Activated CD8-positive, alpha-beta T cell treated with anti-CD3 and anti-CD28 coated beads for 36 hours (primary cell): ENCODE measurements at places on chromosomes 7 and 10.

DNA sequence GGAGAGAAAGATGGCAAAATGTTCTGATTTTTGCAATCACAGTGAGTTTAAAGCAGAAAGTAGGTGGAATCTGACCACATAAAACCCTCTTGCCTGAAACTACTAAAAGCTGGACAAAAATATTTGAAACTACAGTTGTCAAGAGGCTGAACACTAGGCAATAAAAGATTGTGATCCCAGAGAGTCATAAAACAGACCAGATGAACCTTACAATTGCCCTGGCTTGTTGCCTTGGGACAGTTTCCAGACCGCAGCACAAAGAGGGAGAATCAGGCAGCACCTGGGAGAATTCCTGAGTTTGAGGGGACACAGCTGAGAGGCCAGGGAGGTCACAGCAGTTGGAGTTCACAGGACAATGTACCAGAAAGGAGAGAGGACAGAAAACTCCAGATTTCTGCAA lies 107.3 kb upstream of the NANOS1 start:
- no peak for DNase-seq

DNA sequence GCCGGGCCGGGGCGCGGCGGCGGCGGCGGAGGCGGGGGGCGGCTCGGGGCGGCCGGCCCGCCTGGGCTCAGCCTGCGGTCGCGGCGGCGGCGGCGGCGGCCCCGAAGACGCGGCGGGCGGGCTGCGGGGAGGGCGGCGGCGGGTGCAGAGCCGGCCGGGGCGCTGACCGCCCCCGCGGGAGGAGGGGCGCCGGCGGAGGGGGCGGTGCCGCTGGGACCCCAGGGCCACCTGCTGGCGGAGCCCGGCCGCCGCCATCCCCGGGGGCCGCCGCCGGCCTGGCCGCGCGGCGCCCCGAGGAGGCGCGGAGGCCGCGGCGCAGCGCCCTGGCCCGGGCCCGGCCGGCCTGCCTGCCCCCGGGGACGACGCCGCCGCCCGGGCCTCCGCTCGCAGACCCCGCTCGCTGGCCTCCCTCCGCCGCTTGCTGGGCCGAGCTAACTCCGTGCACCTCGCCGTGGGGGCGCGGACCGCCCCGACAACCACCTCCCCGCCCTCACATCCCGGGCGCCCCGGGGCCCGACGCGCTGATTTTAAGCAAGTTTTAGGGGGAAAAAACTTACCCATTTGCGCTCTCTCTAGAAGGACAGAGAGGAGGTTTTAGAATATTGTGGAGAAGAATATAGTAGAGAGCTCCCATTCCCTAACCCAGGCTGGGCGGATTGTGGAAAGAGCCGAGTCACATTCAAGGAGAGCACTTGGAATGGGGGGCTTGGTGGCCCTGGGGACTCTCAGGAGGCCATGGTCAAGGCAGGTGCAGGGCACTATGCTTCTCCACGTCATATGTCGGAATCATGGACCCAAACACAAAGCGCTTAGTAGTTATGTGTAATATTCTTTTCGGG lies at the start of gene BEND7:
Gene BEND7 (minus strand): TSS at position 140 of the 839 bp plus-strand sequence. CDS start 481 bp downstream, outside the sequence.
- peak; percentile 15 for DNase-seq

GRCh38 chr7:129394101-129394500 lies 40.1 kb upstream of the STRIP2 start:
- no peak for DNase-seq

DNA sequence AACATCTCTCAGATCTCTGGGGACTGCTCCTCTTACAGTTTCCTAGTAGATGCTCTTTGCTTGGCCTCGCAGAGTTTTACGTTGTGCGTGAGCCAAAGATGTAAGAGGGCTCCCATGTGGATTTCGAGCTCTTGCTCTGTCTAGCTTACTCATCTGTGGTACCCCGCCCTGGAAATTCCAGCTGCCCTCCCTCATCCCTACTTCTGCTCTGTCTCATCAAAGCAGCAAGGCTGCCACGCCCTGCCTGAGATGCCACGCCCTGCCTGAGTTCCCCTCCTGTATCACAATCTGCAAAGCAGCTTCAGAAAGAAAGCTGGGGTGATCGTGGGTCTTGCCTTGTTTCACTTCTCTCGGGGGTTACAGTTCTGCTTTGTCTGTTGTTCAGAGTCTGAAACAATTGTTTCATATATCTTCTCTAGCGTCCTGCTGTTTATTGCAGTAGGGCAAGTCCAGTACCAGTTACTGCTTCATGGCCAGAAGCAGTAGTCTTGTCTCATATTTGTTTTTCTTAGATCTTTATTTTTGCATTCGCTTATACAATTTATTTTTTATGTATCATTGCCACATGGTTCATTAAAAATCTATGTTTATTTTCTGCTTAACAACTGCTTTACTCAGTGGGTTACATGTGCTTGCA lies 36.1 kb upstream of the CCNY start:
- no peak for DNase-seq

DNA sequence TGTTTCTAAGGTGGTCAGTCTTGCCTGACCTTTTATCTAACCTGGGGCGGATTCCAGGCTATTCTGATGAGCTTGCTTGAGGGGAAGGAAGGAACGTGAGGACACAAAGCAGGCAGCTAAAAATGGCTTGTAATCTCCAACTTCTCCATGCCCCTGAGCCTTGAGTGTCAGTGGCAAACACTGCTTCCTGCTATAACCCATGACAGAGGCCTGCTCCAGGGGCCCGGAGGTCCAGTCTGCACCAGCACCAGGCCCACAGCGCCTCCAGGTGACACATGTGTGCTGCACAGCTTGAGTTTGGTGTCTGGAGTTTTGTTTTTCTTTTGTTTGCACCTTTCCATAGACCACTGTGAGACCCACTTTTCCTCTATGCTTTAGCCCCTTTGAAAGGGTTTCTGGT lies 207.9 kb downstream of the PAXIP1 start:
- DNase-seq: no peak

DNA sequence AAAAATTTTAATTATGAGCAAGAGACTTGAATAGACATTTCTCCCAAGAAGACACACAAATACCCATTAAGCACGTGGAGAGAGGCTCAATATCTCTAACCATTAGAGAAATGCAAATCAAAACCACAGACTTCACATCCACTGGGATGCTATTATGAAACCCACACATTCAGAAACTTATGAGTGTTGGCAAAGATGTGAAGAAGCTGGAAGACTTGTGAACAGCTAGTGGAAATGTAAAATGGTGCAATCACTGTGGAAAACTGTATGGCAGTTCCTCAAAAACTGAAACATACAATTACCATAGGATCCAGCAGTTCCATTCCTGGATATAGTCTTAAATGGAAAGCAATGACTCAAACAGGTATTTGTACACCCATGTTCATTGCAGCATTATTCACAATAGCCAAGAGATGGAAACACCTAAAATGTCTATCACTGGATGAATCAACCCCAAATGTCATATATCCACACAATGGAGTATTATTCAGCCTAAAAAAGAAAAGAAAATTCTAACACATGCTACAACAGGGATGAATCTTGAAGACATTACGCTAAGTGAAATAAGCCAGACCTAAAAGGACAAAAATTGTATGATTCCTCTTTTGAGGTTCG lies 53.5 kb upstream of the FRMD4A start:
- DNase-seq: no peak
